ENCODE measurements at places on chromosomes 2 and 18.

GRCh38 chr2:50167271-50167670, 864.7 kb downstream of the NRXN1 start:
- H3K27ac ChIP-seq = no peak overlapping the region
- H3K4me1 ChIP-seq = no peaks in the 10 kb centered on the region
- H3K36me3 ChIP-seq = no peaks in the 10 kb centered on the region
- no peaks in the 10 kb centered on the region for H3K27me3 ChIP-seq
- no peak overlapping the region for H3K4me3 ChIP-seq

DNA sequence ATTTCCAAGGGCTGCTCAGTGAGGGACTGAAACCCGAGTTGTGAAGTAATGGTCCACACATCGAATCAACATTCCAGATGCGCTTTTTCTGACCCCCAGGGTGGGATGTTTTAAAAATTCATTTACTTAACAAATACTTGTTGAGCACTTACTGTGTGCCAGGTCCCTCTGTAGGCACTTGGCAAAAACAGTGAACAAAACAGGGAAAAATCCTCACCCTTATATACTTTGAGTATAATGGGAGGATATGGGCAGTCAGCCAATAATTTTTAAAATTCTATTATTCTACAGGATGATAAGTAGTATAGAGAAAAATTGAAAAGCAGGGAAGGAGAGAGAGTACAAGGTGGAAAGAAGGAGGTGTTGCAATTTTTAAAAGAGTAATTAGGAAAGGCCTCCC, 31.3 kb upstream of the AFTPH start:
- H3K4me3 ChIP-seq = no peak overlapping the region
- no peaks in the 10 kb centered on the region for H3K4me1 ChIP-seq
- DNase-seq = no peak
- no peaks in the 10 kb centered on the region for H3K27me3 ChIP-seq

DNA sequence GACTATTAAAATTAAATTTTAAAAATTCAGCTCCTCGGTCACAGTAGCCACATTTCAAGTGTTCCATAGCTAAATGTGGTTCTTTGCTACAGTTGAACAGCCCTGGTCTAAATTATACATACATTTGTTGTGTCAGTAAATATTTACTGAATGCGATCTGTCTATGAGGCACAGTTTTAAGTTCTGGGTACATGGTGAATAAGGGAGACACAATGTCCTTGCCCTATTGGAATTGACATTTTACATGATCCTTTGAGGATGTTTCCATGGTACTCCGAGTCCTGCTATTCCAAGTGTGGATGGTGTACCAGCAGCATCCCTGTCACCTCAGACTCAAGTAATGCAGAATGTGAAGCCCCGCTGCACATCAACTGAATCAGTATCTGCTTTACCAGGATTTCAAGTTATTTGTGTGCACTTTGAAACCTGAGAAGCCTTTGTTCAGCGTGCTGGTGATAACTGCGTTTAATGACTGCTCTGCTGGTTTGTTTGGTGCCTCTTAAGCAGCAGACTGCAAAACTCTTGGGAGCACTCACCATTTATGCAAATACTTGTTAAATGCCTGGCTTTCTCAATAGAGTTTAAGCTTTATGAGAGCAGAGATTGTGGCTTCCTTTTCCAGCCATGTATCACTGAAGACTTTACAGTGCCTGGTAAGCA, 1.5 kb downstream of the GALNT1 start:
- no peak overlapping the region for H3K4me3 ChIP-seq
- DNase-seq = no peak
- H3K36me3 ChIP-seq = no peaks in the 10 kb centered on the region

DNA sequence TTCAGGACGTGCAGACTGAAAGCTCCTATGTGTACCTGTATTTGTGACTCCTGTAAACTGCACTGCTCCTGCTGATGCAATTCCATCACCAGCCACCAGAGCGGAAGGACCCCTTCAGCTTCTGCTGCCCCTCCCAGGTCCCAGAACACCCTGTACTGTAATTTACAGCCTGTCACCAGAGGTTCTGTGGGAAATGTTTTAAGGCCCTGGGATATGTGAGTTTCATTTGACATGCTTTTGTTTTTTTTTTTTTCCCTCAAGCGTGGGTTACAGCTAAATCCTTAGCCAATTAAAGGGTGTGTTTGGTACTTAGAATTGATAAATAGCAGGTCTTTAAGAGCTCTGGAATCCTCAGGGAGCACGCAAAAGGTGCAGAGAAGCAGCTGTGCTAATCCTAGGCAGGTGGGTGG, 79.4 kb downstream of the KCTD1 start:
- H3K27me3 ChIP-seq = no peaks in the 10 kb centered on the region
- no peak overlapping the region for H3K27ac ChIP-seq
- H3K4me3 ChIP-seq = no peak overlapping the region
- no peaks in the 10 kb centered on the region for H3K4me1 ChIP-seq

GRCh38 chr2:56754066-56754615, 570.4 kb downstream of the CCDC85A start:
- H3K4me3 ChIP-seq = no peak overlapping the region
- no peaks in the 10 kb centered on the region for H3K27me3 ChIP-seq
- H3K27ac ChIP-seq = no peak overlapping the region

DNA sequence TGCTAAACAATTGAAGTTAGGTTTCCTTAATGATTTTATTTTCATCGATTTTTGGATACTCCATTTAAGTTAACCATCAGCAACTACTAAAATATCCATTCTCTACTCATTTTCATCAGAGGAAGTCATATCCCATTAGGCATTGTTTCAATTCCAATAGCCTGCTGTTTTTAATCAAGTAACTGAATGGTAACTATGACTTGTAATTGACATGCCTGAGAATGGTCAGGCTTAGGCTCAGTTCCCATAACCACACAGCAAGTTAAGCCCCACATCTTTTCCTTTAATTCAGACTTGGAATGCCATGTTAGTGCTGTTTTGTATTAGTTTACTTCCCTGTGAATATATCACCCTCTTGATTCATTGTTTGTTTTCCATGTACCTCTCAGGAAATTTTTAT, 398.8 kb downstream of the ARHGAP15 start:
- peaks cover 5% of the 10 kb centered on the region for H3K4me1 ChIP-seq
- no peaks in the 10 kb centered on the region for H3K36me3 ChIP-seq
- H3K27ac ChIP-seq = no peak overlapping the region
- no peak overlapping the region for H3K4me3 ChIP-seq
- no peak for DNase-seq
- no peaks in the 10 kb centered on the region for H3K27me3 ChIP-seq

GRCh38 chr2:106596844-106597243, 109.7 kb downstream of the CD8B2 start:
- H3K4me3 ChIP-seq = no peak overlapping the region
- DNase-seq = no peak
- H3K4me1 ChIP-seq = peaks cover 7% of the 10 kb centered on the region
- H3K36me3 ChIP-seq = no peaks in the 10 kb centered on the region
- no peaks in the 10 kb centered on the region for H3K27me3 ChIP-seq
- H3K27ac ChIP-seq = no peak overlapping the region

- H3K4me1 ChIP-seq = peaks cover 28% of the 10 kb centered on the region
- H3K27me3 ChIP-seq = peaks cover 48% of the 10 kb centered on the region
- no peak overlapping the region for H3K27ac ChIP-seq
- no peak for DNase-seq
- no peak overlapping the region for H3K4me3 ChIP-seq
- H3K36me3 ChIP-seq = no peaks in the 10 kb centered on the region
Measured at GRCh38 chr2:218960309-218961165, 1.1 kb downstream of the CDK5R2 start.

DNA sequence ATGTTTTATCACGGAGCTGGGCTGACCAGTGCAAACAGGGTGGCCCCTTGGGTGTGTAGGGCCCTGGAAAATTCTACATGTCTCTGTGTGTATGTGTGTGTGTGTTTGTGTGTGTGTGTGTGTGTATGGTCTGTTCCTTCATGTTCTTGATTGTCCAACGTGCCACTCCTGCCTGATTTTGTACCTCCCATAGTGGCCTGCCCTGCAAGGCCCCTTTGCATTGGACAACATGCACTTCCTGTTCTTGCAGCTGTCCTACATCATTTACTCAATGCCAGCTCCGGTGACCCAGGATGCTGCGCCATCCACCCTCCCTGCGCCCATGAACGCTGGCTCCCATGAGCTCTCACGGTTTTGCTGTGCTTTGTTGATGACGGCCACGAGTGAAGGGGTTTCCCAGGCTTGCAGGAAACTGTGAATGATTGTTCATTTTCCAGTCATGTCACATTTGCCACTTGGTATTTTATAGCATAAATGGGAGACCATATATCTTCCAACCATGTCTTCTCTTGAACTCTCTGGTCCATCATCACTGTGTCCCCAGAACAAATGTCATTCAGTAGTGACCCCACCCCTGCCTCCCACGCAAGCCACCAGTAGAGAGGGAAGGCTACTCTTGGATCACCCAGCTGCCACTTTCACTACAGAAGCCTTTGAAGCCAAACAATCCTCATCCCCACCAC, 69.7 kb upstream of the NCK2 start:
- no peak overlapping the region for H3K27ac ChIP-seq
- no peaks in the 10 kb centered on the region for H3K36me3 ChIP-seq
- no peak overlapping the region for H3K4me3 ChIP-seq
- DNase-seq = no peak
- H3K4me1 ChIP-seq = no peaks in the 10 kb centered on the region

DNA sequence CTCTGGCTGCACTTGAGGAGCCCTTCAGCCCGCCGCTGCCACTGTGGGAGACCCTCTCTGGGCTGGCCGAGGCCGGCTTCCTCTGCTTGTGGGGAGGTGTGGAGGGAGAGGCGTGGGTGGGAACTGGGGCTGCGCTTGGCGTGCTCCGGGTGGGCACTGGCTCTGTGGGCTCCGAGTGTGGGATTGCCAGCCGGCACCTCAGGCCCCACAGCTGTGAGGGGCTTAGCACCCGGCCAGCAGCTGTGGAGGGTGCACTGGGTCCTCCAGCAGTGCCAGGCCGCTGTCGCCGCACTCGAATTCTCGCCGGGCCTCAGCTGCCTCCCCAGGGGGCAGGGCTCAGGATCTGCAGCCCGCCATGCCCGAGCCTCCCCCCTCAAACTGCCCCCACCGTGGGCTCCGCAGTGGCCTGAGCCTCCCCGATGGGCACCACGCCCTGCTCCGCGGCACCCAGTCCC, 808.0 kb upstream of the SOX11 start:
- no peak for DNase-seq
- H3K36me3 ChIP-seq = no peaks in the 10 kb centered on the region
- no peaks in the 10 kb centered on the region for H3K27me3 ChIP-seq
- no peak overlapping the region for H3K4me3 ChIP-seq
- no peaks in the 10 kb centered on the region for H3K4me1 ChIP-seq
- H3K27ac ChIP-seq = no peak overlapping the region

DNA sequence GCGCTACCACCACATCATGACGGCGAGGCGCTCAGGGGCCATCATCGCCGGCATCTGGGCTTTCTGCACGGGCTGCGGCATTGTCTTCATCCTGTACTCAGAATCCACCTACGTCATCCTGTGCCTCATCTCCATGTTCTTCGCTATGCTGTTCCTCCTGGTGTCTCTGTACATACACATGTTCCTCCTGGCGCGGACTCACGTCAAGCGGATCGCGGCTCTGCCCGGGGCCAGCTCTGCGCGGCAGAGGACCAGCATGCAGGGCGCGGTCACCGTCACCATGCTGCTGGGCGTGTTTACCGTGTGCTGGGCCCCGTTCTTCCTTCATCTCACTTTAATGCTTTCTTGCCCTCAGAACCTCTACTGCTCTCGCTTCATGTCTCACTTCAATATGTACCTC, 2.3 kb downstream of the MC5R start:
- no peaks in the 10 kb centered on the region for H3K27me3 ChIP-seq
- no peak overlapping the region for H3K27ac ChIP-seq
- no peak for DNase-seq
- H3K36me3 ChIP-seq = no peaks in the 10 kb centered on the region
- H3K4me3 ChIP-seq = no peak overlapping the region

DNA sequence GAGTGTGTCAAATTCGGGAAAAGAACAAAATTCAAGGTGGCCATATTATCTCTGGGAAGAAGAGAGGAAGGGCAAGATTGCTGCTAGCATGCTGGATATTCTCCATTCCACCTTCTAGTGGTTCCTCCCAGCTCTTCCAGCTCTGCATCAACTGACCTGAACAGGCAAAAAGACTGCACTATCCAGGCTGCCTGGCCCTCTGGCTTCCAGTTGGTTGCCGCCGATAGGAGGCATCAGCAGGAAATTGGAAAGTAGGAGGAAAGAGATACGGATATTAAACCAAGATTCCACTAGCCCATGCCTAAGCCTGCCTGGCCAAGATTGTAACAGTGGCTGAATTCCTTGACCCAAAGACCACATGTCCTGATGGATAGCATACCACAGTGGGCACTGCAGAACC, 1.7 kb upstream of the RTTN start:
- H3K27me3 ChIP-seq = no peaks in the 10 kb centered on the region
- no peaks in the 10 kb centered on the region for H3K36me3 ChIP-seq
- no peak overlapping the region for H3K27ac ChIP-seq

DNA sequence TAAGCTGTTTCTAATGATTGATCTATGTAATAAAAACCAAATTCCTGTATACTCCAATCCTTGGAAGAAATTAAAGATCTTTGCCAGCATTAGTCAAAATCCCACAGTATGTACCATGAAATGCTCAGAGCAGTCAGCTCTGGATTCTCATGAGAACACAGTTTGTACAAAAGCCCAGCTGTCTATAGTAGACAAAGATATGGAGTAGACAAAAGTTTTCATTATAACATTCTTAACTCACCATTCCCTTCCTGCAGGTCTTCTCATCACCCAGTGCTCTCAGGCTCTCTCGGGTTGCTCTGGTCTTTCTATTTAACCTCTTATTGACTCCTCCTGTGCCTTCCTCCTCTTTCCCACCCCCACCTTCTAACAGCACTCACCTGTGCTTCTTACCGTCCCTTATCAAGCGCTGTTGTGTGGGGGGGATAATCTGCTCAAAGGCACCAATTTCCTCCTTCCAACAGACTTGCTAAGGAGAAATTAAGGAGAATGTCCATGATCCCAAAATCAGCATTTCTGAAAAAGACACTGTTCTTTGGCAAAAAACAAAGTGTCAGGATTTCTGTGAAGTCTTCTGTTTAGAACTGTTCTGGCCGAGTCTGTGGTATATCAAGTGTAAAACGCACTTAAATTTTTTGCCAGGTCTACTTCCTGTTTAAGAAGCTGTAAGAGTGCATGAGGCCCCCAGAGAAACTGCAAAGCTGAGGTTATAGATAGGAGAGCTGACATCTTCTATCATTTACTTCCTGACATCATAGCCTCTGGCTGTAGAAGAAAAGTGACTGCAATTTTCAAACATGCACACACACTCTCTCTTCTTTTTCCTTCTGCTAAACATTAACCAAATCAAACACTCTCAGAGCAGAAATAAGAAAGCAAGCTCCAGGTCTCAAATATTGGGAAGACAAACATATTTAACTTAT, 144.1 kb downstream of the EVA1A start:
- H3K4me3 ChIP-seq = no peak overlapping the region
- no peak overlapping the region for H3K27ac ChIP-seq
- H3K36me3 ChIP-seq = no peaks in the 10 kb centered on the region

GRCh38 chr2:67917332-67918054, 145.3 kb downstream of the C1D start:
- no peaks in the 10 kb centered on the region for H3K4me1 ChIP-seq
- no peak for DNase-seq
- no peak overlapping the region for H3K27ac ChIP-seq
- H3K27me3 ChIP-seq = no peaks in the 10 kb centered on the region
- no peaks in the 10 kb centered on the region for H3K36me3 ChIP-seq

GRCh38 chr18:25880441-25880840, 210.0 kb downstream of the SS18 start:
- no peak for DNase-seq
- H3K4me3 ChIP-seq = no peak overlapping the region
- H3K27ac ChIP-seq = no peak overlapping the region
- H3K4me1 ChIP-seq = no peaks in the 10 kb centered on the region

GRCh38 chr2:167686691-167687090, 560.7 kb downstream of the STK39 start:
- H3K27ac ChIP-seq = no peak overlapping the region
- no peaks in the 10 kb centered on the region for H3K27me3 ChIP-seq
- DNase-seq = no peak
- H3K4me1 ChIP-seq = no peaks in the 10 kb centered on the region
- H3K36me3 ChIP-seq = no peaks in the 10 kb centered on the region
- H3K4me3 ChIP-seq = no peak overlapping the region
